ENCODE measurements at places on chromosomes 3 and 15.

GRCh38 chr15:70586241-70586640, 177.1 kb downstream of the UACA start:
- no peak for DNase-seq

DNA sequence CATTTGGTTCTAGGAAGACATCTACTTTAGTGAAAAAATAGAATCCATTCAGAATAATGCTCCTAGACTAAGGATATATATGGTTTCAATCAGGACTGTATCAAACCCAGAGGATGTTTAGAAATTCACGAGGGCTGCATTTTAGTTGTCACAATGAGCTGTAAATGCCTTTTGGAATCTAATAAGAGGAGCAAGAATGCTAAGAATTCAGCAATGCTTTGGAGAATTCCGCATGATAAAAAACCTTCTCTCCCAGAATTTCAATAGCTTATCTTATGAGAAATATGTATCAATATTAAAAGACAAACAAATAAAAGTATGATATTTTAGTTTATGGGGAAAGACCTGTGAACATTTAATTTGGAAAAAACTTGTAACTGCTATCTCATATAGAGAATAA, 885.1 kb downstream of the ZPLD1 start:
- no peak for DNase-seq

DNA sequence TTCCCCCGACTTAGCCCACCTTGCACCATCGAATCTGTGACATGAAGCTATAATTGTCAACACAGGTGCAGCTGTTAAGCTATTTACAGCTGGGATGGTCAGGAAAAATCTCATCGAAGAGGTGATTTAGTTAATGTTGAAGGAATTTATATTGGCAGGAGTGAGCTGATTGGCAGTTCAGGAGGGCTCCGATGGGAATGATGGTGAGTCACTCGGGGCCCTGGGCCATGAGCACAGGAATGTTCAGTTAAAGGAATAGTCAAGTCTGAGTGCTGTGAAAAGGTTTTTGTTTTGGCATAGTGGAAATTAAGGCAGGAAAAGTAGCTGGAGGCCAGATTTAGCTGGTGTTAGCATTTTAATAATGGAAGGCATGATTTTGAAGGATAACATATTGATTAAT, 95.7 kb downstream of the OXSM start:
- no peak for DNase-seq

- DNase-seq: no peak
Measured at GRCh38 chr3:9257092-9257491, 7.6 kb upstream of the SRGAP3 start.

DNA sequence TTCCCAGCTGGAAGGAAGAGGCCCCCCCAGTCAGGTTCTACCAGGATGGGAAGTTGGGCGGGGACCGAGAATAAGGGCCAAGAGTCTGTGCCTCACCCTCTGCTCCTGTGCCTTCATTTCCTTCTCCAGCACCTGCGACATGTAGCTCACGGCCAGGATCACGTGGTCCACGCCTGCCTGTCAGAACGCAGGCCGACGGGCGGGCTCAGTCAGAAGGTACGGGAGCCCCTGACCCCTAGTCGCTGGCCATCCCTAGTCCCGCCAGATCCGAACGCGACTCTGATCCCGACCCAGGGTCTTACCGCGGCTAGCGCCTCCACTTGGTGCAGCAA, 489 bp downstream of the GMPPB start:
- peak; percentile 62 for DNase-seq

- no peak for DNase-seq
Measured at GRCh38 chr3:106759731-106760130, 617.5 kb upstream of the CCDC54 start.

DNA sequence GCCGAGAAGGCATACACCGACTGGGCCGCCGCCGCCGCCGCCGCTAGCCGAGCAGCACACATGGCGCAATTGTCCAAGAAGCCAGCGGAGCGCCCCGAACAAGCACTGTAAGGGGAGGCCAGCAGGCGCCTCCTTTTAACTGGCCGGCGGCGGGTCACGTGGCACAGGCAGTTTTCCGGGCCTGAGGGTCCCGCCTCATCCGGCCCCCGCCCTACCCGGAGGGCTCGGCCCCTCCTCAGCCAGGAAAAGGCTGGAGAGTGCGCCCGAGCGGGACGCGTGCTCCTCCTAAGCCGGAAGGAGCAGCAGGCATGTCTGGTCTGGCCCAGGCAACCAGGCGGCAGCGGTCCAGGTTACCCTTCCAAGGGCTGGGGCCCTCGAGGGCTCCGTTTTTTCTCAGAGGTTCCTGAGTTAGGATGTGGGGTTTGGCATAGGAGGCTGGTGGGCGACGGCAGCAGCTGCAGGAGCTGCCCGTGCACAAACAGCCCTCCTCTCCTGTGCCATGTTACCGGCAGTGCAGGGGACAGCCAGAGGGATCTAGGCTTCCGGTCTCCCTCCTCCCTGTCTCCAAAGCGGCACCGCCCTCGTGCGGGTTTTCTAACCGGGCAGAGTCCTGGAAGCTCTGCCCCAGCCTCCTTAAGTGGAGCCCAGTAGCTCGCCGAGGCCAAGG, at the start of gene GPX1:
TSS of gene GPX1 (minus strand) at position 137 of the 667 bp plus-strand sequence. CDS start at position 62, 75 bp downstream.
- peak; percentile 86 for DNase-seq

GRCh38 chr3:100913870-100914648, 79.2 kb downstream of the ABI3BP start:
- no peak for DNase-seq

DNA sequence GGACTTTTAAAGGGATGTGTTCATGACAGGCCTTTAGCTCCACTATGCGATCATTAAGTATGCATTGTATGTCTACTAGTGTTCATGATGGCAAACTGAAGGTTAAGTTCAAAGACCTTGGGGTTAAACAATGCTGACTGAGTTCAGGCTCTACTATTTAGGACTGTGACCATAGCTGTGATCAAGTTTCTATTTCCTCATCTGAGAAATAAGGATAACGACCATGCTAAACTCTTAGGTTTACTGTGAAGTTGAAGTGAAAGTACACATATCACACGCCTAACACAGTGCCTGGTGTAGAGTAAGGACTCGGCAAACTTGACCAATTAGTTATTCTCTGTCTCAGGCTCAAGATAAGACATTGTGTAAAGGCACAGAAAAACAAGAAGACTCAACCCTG, 243.2 kb downstream of the MBNL1 start:
- no peak for DNase-seq

DNA sequence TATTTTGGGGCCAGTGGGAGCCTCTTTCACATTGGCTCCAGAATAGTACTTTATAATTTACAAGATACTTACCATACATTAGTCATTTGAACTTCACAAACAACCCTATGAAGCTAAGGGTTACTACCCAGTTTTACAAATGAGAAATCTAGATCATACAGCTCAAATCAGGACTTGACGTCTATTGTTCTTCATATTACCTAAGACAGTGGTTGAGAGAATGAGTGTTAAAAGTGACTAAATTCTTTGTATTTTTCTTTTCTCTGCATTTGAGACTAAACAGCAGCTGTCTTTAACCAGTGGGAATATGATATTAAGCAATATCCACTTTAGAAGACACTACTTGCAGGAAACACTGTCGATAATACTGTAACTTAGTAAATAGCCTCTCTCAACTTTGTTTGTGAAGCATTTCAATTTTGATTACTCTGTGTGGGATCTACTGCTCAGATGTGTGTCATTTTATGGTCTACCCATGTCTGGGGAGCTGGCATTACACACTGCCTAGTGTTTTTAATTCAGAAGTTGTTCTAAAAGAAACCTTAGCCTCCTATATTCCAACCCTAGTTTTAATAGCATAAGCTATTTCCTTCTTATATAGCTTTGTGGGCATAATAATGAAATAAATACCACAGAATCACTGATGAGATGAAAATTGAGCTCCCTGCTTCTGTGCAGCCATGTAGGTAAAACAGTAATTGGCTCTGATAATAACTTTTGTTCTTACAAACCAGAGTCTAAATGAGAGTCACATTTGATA, 45.9 kb downstream of the IQCH start:
- DNase-seq: no peak

DNA sequence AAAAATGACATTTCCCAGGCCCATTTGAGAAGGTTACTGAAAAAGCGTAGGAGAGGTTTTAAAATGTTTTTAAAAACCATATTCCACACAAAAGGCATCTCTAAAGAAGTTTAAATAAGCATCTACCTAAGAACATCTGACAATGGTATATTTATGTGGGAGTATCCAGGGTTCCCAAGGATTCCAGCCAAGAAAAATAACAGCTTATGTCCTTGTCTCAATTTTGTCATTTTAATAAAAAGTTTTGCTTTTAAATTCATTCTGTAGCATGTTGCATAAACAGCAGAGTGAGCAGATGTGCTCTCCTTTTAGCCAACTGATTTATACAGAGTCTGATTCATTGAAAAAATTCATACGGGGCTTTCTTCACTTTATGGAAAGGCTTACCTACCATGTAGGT, 129.9 kb downstream of the LRRC3B start:
- DNase-seq: no peak

GRCh38 chr3:50885070-50885850, 210.5 kb downstream of the DOCK3 start:
- no peak for DNase-seq

- no peak for DNase-seq
Measured at GRCh38 chr3:37793889-37794591, 67.6 kb upstream of the CTDSPL start.

DNA sequence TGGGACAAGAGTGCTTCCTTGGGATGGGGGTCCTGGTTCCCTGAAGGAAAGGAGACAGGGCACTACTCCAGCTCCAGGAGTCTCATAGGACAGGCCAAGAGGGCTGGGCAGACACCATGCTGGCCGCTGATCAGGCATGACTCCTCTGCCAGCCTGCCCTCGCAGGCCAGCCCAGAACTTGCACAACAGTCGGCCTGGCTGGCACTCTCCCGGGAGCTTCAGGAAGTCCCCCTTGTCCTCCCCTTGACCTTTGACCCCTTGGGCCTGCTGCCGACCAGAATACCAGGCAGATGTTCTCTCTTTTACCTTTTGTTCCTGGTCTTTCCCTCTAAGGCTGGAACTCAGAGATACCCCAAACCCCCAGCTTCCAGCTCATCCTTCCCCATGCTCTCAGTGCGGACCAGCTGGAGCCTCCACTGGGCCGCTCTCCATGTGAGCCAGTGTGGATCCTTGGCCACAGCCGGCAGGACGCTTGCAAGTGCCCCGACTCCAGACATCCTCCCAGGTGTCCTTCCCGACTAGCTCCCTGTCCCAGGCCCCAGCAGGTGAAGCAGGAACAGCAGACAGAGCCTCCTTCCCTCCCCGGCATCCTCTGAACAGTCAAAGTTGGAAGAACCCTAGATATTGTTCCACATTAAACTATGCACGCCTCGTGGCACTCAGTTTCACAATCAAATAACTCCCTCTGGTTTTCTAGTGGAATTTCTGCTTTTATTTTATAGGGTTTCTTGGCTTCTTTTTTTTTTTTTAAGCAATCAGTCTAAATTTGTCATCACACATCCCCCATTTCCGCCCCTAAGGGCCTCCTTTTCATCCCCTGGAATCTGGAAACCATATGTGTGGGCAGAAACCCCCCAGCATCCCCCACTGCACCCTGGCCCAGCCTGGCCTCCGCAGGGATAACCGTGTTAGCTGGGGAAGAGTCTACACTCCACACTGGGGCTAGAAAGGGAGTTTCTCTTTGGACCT, 15.7 kb downstream of the VPS18 start:
- DNase-seq: no peak

- DNase-seq: no peak
Measured at GRCh38 chr15:51318382-51319150, 19.8 kb downstream of the CYP19A1 start.

DNA sequence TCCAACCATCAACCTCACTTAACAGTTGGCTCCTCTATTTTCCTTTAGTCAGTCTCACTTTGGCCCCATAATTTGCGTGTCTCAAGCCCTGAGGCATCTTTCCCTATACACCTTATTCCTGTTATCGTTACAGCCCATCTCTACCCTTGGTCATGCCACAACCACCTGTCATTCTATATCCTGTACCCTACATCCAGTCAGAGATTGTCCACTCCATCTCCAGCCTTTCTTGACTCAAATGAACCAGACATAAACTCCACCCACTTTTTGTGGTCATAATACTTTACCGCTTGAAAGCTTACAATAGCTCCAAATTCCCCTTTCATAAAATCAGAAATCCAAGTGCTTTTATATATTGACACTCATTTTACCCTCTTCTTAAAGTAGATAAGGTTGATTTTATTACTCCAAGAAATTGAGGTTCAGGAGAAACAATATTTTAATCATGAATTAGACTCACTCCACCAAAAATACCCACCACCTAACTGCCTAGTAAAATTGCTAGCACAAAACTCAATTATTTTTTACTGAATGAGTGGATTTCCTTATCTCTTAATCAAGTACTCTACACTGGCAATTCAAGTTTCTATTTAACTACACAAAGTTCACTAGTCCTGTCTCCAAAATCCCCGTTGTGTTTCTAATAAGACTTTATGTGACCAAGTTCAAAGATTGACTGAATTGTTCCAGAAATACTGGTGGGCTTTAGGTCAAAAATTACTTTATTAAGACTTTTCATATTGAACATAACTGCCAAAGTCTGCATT, 9.1 kb downstream of the CCR4 start:
- DNase-seq: peak; percentile 54

GRCh38 chr3:134393074-134393473, 18.8 kb upstream of the AMOTL2 start:
- no peak for DNase-seq

DNA sequence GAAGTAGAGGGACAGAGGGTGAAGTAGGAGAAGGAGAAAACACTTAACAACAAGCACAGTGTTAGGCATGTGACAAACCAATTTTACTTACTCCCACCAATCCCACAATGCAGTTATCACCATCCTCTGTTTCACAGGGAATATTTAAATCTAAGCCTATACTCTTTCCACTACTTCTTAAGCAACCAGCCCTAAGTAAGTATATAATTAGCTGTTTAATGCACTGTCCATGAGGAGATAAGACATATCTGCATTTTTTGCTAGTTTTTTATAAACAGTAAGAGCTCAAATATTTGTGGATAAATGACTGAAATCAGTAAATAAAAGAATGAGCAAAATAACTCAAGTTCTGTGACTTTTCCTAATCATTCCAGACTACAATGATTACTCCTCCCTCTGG, 62.7 kb downstream of the GSK3B start:
- no peak for DNase-seq

DNA sequence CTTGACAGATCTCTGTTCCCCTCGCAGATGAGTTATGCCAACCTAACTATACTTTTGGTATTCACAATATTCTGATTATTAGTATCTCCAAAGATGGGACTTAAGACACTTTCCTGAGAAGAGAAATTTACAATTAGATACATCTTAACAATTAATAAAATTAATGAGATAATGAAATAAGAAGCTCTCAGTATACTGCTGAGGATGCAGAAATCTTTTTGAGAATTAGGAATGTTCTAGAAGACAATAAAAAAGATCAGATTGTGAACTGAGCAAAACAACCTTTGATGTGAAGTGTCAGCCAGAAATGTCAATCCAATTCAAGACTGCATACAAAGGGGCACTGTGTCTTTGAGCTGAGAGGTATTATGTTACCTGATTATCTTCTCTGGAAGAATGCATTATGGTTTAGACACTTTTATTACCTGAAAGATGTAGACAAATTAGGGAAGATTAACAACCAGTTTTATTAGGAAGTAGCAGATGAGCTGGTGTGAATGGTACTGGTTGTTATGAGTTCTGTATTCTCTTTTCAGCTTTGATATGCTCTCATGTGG, 262.9 kb downstream of the TIGIT start:
- DNase-seq: no peak

Measured in CD4-positive, alpha-beta T cell treated with Interferon alpha-2 for 1 hour (primary cell).